KG1 (cell line): ENCODE measurements at places on chromosomes 5 and 9.

DNA sequence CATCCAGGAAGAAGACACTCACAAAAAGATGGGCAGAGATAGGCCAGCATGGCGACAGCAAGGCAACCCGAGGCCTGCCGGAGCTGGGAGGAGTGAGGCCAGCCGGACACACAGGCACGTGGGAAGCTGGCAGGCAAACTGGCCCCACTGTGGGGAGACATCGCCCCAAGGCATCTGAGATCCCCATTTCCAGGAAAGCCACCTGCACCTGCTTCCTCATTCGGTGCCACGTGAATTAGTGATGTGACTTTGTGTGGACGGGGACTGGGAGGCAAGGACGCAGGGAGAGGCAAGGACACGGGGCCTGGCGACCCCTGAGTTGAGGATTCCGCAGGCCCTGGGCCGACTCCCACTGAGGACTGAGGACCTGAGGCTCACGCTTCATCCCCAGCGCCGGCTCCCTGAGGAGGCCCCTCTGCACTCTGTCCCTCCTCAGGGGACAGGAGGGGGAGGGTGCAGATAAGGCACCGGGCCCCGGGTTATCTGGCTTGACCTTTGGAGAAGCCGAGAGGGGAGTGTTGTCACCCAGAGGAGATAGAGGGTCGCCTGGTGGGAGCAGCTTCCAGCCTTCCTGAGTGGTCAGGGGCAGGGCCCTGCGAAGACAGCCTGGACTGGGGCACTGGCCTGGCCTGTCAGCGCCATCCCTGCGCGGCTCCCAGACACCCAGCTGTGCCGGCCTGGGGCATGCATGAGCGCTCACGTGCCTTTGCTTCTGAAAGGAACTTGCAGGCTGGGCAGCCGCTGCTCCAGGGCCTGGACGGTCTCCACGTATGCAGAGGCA lies 39.7 kb downstream of the NDUFS6 start:
- no peak for DNase-seq

DNA sequence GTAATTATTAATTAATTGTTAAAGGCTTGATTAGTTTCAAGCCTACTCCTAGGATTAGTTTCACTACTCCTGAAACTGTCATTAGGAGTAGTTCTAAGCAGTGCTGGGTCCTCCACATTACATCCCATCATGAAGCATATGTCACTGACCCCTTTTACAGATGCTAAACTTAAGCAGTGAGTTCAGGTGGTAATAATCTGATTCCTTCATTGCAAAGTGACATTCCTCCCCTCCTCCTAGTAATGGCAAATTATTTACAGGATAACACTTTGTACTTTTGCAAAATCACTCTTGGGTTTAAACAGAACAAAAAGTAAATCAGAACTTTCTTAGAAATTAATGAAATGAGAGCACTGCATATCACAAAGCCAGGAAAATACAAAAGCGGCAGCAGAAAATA lies 52.4 kb downstream of the BAAT start:
- DNase-seq, result no peak

DNA sequence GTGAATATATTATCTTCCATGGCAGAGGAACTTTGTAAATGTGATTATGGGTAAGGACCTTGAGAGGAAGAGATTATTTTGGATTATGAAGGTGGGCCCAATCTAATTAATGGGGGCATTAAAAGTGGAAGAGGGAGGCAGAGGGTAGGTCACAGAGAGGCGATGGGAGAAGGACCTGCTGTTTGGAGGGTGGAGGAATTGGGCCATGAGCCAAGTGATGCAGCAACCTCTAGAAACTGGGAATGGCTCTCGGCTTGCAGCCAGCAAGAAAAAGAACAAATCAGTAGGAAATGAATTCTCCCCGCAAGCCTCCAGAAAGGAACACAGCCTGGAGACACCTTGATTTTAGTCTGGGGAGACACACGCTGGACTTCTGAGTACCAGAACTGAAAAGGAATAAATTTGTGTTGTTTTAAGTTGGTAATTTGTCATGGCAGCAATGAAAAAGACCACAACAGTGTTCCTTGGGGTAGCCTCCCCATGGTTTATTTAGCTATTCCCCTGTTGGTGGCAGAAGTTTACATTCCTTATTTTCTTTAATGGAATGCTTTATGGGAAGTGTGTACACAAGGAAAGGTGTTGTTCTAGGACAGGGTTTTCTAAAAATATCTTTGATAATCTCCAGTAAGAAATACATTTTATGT lies 103.6 kb downstream of the HSPA4 start:
- no peak for DNase-seq

GRCh38 chr5:114325541-114325940 lies 36.3 kb upstream of the KCNN2 start:
- DNase-seq, result no peak
